ENCODE measurements at places on chromosomes 4 and X. TPM values are rescaled to one million over a fixed set of nuclear protein-coding genes. Genes with fewer than 3 reads are reported as not detected.
A peak's percentile ranks its signal among the peaks of the same experiment; 100 is the strongest.

The RPA4 gene
- total RNA-seq = 0.62 TPM

DNA sequence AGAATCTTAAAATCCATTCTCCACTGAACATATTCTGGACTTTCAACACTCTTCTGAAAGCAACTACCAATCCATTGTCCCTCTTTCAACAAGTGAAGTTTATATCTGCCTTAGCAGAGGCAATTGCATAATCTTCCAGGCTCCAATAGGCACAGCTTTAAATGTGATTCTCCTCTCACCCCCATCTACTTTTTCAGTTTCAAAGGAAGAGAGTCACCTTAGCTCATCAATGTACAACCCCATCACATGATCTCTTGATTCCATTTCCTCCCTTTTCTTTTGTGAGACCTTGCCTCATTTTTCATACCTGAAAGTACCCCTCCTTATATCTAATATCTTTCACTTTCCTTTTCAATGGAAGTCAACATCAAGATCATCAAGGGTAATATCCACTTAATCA lies 921.7 kb upstream of the EPHA5 start:
- no peak for DNase-seq

The MAB21L2 gene
- total RNA-seq = 0.20 TPM

DNA sequence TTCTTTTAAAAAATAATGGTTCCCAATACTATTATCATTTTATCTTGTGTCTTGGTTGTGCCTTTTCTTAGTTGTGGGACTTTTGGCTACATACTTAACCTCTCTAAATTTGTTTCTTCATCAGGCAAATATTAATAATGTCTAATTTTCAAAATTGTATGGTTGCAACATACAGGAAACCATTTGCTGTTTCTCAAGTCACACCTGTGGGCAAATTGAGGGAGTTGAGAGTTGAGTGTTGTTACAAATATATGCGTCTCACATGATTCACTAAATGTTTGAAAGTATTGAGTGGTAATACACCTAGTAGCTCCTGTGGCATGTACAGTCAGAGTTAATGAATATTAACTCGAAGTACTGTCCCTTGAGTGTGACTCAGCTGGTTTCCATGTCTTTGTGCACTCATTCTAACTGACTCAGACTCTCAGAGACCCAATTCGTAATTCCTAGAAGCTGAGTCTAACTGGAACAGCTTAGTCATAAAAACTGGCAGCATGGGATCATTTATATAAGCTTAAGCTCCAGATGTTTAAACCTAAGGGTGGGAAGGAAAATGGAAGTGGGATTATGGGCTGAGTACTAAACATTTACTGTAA lies 802.4 kb downstream of the TRIML1 start:
- no peak for DNase-seq

DNA sequence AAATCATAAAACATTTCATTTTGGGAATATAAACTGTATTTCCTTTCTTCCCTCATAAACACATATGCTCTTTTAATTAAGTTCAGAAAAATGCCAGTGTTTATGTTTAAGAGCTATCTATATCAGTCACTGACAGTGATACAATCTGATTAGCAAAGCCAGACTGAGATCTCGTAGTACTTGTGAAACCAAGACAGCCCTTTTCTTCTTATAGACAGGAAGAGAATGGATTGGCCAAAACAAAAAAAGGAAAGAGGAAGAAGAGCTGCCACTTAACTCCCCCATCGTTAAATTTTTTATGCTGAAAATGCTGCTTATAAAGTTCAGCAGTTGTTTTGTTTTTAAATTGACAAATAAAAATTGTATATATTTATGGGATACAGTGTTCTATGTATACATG lies 87.4 kb downstream of the PLAC1 start:
- no peak for DNase-seq

GRCh38 chrX:10615931-10616774 lies 4.2 kb downstream of the MID1 start:
- DNase-seq = no peak

The SMIM9 gene
- total RNA-seq = not detected

The PPP4R3C gene
- not detected for total RNA-seq

DNA sequence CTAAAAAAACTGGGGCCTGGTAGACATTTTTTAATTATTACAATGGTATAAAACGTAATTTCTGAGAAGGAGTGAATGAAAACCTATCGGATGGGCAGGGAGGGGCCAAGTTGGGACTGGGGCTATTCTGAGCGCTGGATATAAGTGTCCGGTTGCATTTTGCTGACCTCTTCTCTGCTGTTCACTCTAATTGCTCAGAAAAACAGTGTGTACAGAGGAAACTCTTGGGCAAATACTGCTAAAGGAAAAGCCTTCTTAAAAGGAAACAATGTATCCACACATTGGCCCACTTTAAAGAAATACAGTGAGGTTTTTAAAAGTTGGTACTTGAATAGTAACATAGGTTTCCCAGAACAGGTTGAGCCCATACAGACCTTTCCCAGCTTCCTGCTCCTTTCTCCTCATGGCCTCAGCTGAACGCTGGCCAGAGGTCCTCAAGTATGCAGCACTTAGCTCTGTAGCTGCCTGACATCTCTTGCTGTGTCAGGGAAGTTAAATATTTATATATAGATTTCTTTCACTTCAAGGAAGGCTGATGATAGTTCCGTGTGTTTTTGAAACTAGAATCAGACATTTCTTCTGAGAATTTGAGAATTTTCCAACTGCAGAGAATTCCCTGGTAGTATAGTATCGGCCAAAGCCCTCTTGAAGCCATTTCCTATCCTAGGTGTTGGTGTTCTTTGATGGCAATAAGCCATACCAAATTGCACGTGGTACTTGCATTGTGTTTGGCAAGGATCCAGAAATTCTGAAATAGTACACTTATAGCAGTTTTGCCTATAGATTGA lies 97.1 kb upstream of the SLC4A4 start:
- DNase-seq = no peak

DNA sequence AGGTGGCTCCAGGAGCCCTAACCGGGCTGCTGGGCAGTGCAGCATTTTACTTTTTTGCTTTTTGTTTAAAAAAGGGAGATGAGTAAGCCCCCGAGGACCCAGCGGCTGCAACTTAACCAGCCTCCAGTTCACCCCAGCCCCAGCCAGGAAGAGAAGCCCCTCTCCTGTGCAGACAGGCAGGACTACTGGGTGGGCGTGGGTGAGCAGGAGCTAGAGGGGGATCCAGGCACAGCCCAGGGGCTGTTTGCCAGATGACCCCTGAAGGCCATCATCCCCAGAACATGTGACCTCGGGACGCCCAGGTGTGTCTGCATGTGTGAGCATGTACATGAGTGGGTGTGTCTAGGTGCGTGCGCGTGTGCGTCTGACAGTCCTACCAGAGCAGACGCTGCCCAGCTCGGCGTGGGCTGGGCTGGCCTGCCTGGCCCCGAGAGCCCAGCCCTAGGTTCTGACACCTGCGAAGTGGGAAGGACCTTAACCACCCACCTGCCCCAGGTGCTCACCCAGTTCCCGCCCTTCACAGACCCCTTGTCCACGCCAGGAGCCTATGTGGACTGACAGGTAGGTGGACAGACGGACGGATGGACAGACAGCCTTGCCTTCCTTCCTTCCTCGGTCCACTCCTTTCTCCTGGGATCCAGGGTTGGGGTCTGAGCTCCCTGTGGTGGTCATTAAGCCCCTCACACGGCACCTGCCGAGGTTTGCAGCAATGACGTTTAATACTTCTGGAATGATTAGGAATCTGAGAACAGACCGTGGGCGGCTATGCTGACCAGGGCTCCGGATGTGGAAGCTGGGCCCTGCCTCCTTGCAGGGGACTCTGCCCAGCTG lies 7.8 kb upstream of the HAUS3 start:
- DNase-seq = peak; percentile 1

The TAPT1 gene
- total RNA-seq = 20.7 TPM

DNA sequence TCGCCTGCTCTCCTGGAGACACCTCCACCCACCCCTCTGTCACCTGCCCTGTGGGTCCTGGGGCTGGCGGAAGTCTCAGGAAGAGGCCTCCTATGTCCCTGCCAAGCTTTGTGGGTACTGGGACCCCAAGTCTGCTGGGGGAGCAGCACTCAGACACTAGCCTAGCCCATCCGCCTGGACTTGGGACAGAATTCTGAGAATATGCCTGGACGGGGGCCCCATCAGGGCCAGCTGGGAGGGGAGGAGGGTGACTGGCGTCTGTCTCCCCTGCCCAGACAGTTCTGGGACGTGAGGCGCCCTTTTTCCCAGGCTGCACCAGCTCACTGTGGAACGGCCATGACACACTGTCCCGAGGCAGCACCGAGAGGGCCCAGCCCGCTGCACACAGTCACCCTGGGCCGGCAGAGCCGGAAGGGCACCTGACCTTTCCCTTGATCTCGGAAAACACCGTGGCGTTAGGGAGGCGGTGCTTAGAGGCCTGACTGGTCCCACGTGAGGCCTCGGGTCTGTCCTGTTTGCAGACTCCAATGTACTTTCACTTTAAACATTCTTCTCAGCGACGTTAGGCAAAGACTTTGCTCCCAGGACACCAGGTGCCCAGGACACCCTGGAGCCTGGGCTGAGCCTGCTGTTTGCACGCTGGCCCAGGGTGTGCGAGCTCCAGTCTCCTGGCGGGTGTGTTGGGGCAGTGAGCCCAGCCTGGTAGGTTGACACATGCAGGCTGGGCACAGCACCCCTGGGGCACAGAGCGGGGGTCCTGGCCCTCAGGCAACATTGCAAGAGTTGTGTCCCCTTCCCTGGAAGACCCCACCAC lies 700 bp downstream of the SLC26A1 start:
- DNase-seq = peak; percentile 91

The ETNPPL gene
- not detected for total RNA-seq

DNA sequence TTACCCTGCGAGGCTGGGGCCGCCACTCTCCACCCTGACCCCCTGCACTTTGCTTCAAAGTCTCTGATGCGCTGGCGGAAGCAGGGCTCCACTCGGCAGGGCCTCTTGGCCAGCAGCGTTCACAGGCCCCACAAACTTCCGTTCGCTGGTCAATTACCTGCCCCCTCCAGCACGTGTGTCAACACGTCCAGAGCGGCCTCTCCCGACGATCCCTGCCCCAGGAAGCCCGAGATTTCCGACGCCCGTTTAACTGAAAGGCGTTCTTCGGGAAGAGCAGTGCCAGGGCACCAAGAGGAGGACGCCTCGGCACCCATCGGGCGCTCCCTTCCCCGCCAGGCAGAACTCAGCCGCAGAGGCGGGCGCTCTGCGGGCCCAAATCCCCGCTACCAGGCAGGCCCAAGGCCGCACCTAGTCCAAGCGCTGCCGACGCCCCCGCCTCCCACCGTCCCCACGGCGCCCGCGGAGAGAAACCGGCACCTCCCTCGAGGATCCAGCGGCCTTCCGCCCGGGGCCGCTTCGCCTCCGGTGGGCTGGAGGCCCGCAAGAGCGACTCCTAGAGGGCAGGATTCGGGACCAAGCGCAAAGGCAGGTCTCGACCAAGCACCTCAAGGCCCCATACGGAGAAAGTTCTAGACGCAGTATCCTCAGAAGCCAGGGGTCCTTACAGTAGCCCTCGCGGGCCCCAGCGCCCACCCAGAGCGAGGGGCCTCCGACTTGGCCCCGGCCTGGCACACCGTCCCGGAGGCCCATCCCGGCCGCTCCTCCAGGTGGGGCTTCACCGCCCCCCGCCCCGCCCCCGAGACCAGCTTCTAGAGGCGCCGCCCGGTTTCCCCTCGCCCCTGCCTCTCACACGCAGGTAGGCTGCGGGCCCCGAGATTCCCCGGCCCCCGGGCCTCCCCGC lies 586 bp downstream of the BCAP31 start:
- peak; percentile 71 for DNase-seq

- DNase-seq = no peak
Observed at GRCh38 chr4:168522829-168523489, 26.1 kb downstream of the PALLD start.

DNA sequence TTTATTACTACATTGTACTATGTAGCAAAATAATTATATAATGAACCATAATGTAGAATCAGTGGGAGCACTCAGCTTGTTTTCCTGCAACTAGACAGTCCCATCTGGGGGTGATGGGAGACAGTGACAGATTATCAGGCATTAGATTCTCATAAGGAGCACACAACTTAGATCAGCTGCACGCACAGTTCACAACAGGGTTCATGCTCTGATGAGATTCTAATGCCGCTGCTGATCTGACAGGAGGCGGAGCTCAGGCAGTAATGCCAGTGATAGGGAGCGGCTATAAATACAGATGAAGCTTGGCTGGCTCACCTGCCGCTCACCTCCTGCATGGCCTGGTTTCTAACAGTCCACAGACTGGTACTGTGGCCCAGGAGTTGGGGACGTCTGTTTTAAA lies 199.2 kb downstream of the MAB21L2 start:
- DNase-seq = no peak

The WAS gene
- 0.51 TPM for total RNA-seq

The NHSL2 gene
- 3.9 TPM for total RNA-seq

The NSG1 gene
- 1.3 TPM for total RNA-seq

The TBX22 gene
- total RNA-seq = not detected

The GAB3 gene
- total RNA-seq = 1.2 TPM

DNA sequence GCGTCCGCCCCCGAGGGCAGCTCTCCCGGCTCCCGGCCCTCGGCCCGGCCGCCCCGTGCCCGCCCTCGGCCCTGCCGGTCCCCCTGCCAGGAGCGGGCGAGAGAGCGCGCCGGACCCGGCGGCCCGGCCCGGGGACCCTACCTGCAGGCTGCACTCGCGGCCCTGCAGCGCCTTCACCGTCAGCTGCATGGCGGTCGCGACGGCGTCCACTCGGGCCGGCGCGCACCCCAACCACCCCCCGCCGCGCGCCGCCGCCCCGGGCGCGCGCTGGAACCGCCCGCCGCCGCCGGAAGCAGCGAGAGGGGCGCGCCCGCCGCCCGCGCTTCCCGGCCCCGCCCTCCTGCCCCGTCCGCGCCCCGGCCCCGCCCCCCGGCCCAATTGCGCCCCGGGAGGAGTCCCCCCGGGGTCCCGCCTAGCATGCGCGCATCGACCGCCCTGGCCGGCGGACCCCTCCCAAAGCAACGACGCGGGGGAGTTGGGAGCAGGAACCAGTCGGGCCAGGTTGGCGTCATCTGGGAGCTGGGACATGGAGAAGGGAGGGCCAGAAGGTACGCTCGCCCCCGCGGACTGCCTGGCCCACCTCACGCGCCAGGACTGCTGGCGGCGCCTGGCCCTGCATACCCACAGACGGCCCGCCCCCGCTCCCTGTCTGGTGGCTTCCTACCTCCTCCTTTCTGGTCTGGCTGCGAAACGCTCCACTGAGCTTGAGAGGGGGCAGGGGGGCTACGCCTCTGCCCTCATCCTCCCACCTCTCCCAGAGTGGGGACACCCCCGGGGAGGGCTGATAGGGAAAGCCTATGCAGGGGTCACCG lies at the start of gene UBL4A:
UBL4A (minus strand) TSS at position 220 of the 812 bp plus-strand sequence; CDS start at position 189, 31 bp downstream.
- DNase-seq = peak; percentile 72

GRCh38 chr4:10706236-10706635 lies 21.7 kb upstream of the CLNK start:
- DNase-seq = no peak

The SHISA3 gene
- total RNA-seq = 0.16 TPM

DNA sequence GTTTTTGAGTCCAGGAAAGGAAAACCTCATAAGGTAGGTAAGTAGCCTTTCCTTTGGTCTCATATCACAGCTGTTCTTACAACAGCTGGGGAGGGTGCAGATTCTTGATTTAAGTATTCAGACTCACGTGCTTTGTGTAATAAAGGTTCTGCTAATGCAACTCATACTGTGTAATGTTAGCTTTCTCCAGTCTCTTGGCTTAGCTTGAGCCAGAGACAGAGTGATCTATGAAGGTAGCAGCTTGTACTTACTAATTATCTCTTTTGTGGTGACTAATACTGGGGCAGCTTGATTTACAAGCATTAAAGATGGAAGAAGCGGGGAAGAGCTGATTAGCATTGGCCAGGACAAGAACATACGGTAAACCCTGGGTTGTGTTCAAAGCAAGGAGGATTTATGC lies 80.3 kb downstream of the LNX1 start:
- DNase-seq = no peak

The DGKK gene
- not detected for total RNA-seq

GRCh38 chrX:111114806-111115205 lies 18.8 kb downstream of the PAK3 start:
- no peak for DNase-seq

Data from pancreas (tissue), 10 donors.